Thoracic aorta (tissue), 2 donors: ENCODE measurements at places on chromosomes 7 and 10. TPM values are rescaled to one million over a fixed set of nuclear protein-coding genes. Genes with fewer than 3 reads are reported as not detected.

DNA sequence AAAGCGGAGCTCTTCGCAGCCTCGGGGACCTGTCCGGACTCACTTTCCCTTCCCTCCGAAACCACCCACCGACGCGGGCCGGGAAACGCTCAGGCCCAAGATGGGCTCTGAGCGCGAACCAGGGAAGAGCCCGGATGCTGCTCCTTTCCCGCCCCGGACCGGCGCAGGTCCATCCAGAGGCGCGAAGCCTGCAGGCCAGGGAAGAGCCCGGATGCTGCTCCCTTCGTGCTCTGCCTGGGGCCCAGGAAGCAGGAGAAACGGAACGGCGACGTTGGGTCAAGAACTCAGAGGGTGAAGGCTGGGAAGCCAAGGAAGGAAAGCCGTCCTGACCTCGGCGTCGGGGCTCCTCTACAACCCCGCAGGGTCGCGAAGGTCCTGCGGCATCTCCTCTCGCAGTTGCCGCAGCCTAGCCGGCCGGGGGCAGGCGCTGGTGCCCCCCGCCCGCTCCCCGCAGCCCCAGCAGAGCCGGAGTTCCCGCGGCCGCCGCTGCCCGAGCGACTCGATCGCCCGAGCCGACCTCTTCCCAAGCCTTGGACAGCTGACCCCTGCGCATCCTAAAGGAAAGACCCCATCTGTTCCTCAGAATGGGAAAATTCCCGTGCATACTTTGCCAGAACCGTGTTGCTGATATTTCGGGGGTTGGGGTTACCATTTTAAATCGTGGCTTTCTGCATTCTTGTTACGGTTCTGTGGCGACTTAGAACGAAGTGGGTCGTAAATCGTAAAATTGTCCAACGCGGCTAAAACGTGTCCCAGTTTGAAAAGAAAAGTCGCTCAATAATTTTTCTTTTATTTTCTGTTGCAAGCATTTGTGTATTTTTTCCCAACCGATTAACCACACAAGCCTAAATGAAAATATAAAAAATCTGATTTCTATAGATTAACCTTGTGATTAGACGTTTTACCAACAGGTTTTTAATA lies 7.5 kb downstream of the HOXA1 start:
- DNase-seq, result no peak

DNA sequence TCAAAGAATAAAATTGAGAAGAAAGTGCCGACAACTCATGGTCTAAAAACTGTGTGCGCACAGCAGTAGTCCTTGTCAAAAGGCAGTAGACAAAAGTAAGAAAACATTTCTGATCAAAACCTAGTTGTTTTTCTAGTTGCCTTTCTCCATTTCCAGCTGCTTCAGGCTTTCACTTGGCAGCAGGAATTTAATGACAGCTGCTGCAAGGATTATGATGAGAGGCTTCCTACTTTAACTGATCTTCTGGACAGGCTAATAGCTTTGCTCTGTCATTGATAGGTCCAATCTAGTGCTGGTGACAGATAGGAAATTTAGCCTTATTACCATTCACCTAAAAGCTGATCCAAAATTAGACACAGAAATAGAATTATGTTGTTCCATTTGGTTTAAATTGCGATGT lies 110.7 kb upstream of the SEMA3C start:
- no peak for DNase-seq

DNA sequence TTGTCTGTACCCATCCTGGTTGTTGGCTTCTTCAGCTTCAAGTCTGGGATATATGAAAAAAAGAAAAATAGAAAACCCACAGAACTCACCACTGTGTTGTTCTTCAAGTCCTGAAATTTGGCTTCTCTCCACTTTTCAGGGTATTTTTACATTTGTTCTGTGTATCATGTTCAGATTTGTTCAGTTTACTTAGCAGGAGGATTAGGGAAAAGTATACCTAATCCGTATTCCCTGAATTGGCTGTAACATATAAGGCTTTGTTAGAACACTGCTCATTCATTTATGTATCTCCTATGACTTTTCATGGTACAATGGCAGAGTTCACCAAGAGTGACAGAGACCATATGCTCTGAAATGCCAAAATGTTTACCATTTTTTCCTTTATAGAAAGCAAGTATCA lies 146.9 kb downstream of the PTN start:
- DNase-seq, result no peak

DNA sequence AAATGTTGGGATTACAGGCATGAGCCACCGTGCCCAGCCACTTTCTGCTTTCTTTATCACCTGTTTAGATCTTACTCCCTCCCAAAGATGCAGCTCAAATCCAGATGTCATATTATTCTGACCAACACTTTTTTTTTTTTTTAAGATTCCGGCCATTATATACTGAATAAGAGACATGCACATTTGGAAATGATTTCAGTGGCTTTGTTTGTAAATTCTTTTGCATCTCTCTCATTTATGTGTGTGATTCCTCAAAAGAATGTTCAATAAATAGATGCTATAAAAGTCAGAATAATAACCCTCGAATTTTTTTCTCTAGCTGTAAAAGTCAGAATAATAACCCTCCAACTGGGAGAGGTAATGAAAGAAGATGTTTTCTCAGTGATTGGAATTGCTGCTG lies 25.4 kb downstream of the HECW1 start:
- no peak for DNase-seq

DNA sequence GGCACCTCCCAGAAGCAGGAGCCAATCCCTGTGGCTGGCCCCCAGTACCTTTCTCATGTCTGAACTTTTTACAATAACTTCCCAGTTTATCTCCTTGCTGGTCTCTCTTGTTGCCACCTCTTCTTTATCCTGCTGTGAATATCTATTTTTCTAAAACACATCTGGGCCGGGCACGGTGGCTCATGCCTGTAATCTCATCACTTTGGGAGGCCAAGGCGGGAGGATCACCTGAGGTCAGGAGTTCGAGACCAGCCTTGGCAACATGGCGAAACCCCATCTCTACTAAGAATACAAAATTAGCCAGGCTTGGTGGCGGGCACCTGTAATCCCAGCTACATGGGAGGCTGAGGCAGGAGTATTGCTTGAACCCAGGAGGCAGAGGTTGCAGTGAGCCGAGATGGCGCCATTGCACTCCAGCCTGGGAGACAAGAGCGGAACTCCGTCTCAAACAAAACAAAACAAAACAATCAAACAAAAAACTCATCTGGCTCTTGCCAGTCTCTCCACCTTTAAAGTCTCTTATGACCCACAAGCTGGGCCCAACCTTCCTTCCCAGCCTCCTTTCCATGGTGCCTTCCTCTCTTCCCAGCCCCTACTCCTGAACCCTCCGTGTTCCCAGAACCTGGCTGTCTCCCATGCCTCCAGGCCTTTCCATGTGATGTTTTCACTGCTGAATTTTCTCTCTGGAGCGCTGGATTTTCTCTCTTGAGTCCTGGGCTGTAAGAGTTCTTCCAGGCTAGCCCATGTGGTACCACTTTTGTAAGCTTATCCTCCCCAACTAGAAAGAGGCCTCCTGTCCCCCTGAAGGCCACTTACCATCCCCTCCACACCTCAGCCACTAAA lies 51.3 kb downstream of the HIP1 start:
- no peak for DNase-seq

GRCh38 chr7:36358589-36358988 lies 31.1 kb upstream of the ANLN start:
- DNase-seq, result no peak

GRCh38 chr7:816751-817671 lies 15.3 kb upstream of the SUN1 start:
- no peak for DNase-seq

DNA sequence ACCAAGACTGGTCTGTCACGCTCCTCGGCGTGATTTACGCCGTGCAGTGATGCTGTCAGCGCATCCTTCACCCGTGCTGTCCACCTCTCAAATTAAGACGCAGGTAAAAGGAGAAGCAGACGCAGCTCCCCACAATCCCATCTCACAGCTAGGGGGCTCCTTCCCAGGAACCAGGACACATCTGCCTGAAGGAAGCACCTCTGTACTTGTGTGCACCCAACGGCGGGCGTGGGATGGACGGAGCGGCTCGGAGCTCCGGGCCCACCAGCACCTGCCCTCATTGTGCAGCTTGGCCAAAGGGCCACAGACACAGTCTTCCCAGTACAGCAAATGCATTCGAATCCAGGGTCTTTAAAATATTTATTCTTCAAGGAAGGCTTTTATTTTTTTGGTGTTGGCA lies 55.3 kb downstream of the STK32C start:
- DNase-seq, result no peak

DNA sequence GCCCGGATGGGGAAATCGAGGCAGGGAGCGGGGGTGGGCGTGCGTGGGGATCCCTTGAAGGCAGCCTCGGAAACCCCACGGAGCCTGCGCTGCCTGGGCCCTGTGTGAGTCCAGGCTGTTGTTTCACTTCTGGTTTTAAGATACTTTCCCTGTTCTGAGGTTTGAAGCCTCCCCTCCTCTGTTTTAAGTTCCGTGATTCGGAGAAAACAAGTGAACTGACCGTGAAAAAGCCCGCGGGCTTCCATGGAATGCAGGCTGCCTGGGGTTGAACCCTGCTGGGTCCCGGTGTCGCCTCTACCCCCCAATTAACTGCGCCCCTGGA lies 401 bp downstream of the LRRC27 start:
- DNase-seq, result no peak

DNA sequence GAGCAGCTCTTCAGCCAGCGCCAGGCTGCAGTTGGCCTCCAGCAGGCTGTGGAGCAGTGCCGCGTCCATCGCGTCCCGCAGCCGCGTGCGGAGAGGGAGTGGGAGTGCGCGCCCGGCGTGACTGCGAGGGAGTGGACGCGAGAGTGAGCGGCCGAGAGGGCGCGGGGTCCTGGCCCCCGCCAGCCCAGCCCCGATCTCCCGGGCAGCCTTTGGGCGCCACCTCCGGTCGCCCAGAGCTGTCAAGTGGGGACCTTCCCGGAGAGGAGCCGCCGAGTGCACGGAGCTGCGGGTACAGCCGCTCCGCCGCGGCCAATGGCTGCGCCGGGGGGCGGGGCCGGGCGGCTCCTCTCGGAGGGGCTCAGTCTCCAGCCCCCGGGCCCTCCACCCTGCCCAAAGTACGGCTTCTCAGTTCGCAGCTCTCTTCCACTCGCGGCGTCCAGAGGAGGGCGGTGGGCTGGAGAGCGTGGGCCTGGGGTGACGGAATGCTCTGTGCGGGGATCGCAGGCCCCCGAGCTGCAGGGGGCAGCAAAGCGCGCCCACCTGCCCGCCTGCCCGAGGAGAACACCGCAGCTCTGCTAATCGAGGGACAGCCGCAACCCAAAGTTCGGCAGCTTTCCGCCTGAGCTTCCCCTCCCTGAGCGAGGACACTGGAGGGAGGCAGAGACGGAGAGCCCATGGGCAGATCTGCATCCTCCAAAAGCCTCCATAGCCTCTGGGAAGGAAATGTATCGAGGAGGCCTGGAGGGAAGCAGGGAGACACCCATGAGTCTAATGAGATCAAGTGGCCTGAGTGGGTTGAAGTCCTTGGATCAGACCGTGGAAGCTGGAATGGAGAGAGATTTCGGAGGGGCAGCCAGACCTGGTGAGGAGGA lies at the start of gene CRHR2:
Gene CRHR2 (minus strand): TSS at position 245 of the 872 bp plus-strand sequence. CDS start 176 bp downstream, at position 69.
- no peak for DNase-seq

- no peak for DNase-seq
Measured at GRCh38 chr10:100482834-100483185, 20.0 kb downstream of the WNT8B start.

- DNase-seq, result no peak
Measured at GRCh38 chr7:3092468-3092867, 48.8 kb upstream of the CARD11 start.

DNA sequence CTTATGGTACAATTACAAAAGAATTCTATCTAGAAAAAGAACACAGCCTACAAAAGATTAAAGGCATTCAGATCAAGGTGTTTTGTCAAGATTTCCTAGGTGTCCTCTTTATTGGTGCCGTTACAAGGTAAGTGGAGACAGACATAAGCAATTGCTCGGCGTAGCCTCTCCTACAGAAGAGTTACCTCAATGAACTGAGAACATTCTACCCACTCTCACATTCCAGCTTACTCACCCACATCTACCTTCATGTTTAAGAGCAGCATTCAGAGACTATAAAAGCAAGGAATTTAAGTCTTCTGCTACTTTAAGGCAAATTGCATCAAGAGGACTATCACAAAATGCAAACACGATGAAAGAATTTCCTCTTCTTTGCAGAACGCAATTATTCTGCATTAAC lies 29.5 kb downstream of the MPP7 start:
- no peak for DNase-seq

DNA sequence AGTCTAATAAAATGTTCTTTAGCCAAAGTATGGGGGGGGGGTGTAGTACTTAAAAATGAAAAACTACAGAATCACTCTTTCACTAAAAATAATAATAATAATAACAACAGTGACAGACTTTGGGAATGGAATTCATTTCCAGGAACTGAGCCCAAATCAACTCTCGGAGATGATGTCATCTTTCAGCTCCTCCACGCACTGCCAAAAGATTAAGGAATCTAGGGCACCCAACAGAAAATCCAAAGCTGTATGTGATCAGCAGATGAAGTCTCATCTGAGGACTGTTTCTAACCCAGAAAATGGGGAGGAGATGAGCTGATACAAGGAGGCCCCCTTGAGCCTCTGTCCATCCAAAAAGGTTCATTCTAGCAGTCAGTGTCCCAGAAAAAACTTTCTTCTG lies 54.5 kb downstream of the GRB10 start:
- no peak for DNase-seq

- DNase-seq, result no peak
Measured at GRCh38 chr7:17054206-17054605, 172.4 kb upstream of the AGR3 start.

GRCh38 chr10:86936661-86937501 lies 20.5 kb downstream of the MMRN2 start:
- no peak for DNase-seq

GRCh38 chr10:29026065-29026797 lies 262.6 kb upstream of the LYZL1 start:
- no peak for DNase-seq

DNA sequence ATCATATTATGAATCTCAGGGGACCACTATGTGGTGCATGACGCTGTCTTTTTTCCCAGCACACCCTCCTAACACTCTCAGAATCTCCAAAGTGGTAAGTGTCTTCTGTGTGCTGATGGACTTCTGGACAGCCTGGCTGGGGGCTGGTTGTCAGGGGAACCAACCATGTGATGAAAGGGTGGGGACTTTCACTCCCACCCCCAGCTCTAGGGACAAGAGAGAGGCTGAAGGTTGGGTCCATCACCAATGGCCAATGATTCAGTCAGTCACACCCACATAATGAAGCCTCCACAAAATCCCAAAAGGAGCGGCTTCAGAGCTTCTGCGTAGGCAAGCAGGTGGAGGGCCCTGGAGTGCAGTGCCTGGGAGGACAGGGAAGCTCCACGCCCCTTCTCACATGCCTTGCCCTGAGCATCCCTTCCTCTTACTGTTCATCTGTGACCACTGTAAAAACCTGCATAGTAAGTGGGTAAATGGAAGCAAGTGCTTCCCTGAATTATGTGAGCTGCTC lies 44.6 kb downstream of the RASGEF1A start:
- DNase-seq, result no peak

FAM237B gene
- total RNA-seq, result not detected

EPDR1 gene
- total RNA-seq, result 59.3 TPM

STK31 gene
- 1.5 TPM for total RNA-seq

GPR146 gene
- total RNA-seq, result 9.0 TPM

CRYGN gene
- 0.35 TPM for total RNA-seq

MSMB gene
- not detected for total RNA-seq

IFIT5 gene
- 19.5 TPM for total RNA-seq

CHCHD2 gene
- 311 TPM for total RNA-seq

AKR1C4 gene
- not detected for total RNA-seq

WASHC2C gene
- 24.2 TPM for total RNA-seq

BMPER gene
- 0.54 TPM for total RNA-seq

ZNF277 gene
- total RNA-seq, result 41.5 TPM

HOXA11 gene
- 0.28 TPM for total RNA-seq

CFAP70 gene
- 3.4 TPM for total RNA-seq

ASB15 gene
- not detected for total RNA-seq

SPDYE6 gene
- total RNA-seq, result not detected
